Neural progenitor cell (in vitro differentiated cells): ENCODE measurements at places on chromosomes 7 and 10. TPM values are rescaled to one million over a fixed set of nuclear protein-coding genes. Genes with fewer than 3 reads are reported as not detected.

The GHITM gene
- total RNA-seq: 127 and 181 TPM in 2 replicates

The SPDYE5 gene
- not detected in 2 replicates for total RNA-seq

The OPN4 gene
- not detected in 2 replicates for total RNA-seq

The MKX gene
- total RNA-seq: 0.22 TPM in 1 of 2 replicates, not detected in the other

The SPDYE8 gene
- not detected in 2 replicates for total RNA-seq

The EGFR gene
- total RNA-seq: 4.6 and 4.7 TPM in 2 replicates

DNA sequence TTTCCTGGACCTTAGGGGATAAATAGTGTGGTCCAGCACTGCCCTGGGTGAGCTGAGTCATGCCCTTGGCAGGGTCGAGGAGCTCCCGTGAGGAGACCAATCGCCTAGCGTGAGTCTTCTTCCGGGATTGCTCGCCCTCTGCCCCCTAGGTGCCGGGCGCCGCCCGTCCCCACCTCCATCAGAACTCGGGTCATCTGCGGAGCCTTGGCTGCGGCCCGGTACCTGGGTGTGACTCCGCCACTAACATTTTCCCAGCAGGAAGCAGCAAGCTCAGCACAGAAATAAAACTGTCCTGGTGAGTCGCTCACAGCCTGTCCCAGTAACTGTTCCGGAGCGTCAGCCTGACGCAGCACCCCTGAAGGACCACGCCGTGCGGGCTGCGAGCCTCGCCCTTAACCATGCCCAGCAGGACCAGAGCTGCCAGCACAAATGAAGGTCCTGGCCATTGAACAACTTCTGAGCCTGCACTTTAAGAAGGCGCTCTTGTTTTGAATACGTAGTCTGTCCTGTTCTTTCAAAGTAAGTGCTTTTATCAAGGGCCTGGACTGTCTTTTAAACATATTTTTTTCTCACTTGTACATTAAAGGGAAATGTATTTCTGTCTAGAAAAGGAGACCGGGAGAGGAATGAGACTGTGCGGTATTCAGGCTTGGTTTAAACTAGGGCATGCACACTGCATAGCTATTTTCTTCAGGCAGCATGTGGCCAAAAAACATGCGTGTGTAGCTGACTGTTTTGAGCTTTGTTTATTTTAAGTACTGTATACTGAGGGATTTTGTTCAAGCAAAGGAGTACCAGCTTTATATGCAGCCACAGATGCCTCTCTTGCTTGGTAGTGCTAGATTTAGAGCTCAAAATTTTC is 136.7 kb downstream of the HECW1 start:
- no peaks in the 10 kb centered on the region for H3K36me3 ChIP-seq
- H3K27me3 ChIP-seq: no peaks in the 10 kb centered on the region
- peaks cover 6% of the 10 kb centered on the region for H3K4me1 ChIP-seq
- no peak for DNase-seq
- no peak overlapping the region for H3K4me3 ChIP-seq
- H3K27ac ChIP-seq: no peak overlapping the region

DNA sequence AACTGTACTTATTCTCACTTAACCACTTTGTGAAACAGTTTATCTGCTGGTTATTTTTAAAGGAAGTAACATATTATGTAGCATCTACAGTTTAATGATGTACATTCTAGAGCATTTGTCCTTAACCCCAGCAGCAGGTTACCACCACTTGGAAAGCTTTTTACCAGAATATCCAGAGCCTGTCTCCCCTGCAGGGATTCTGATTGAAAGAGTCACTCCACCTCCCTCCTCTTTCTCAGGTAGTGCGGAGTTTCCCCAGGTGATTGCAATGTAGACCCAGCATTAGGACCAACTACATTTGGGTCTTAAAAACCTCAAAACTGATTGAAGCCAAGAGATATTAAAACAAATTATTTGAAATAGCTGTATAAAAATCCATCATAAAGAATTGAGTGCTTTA is 53.1 kb downstream of the NRG3 start:
- no peak for DNase-seq
- H3K4me1 ChIP-seq: peaks cover 15% of the 10 kb centered on the region
- H3K36me3 ChIP-seq: no peaks in the 10 kb centered on the region
- H3K27me3 ChIP-seq: no peaks in the 10 kb centered on the region

- H3K4me1 ChIP-seq: peaks cover 30% of the 10 kb centered on the region
- H3K27me3 ChIP-seq: peaks cover 6% of the 10 kb centered on the region
- DNase-seq: no peak
- H3K4me3 ChIP-seq: no peak overlapping the region
- H3K36me3 ChIP-seq: no peaks in the 10 kb centered on the region
These were observed 4.4 kb downstream of the BAG3 start for GRCh38 chr10:119655566-119656001.

DNA sequence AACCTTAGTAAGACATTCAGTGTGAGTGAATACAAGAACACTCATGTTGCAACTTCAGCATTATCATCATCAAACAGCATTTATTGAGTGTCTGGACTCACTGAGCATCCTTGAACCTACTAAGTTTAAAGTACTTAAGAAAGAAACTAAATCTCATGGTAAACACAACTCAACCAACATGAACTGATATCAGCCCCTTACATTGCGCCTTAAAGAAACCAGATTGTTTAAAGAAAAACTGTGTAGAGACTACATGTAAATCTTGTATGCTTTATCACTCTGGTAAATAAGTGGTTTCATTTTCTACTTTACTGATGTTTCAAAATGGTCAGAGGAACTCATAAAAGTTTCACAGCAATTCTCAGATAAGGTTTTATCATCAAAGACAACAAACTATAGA is 157.5 kb upstream of the FERD3L start:
- H3K4me3 ChIP-seq: no peak overlapping the region
- DNase-seq: no peak
- no peaks in the 10 kb centered on the region for H3K36me3 ChIP-seq
- H3K4me1 ChIP-seq: no peaks in the 10 kb centered on the region

- H3K4me3 ChIP-seq: no peak overlapping the region
- no peak overlapping the region for H3K27ac ChIP-seq
- H3K27me3 ChIP-seq: no peaks in the 10 kb centered on the region
- no peaks in the 10 kb centered on the region for H3K36me3 ChIP-seq
- peak; percentile 56 for DNase-seq
These were observed 276.5 kb downstream of the MAGI2 start for GRCh38 chr7:79176859-79177477.

GRCh38 chr10:71740069-71740653 is 20.6 kb upstream of the C10orf105 start:
- no peak overlapping the region for H3K4me3 ChIP-seq
- no peak for DNase-seq
- peaks cover 10% of the 10 kb centered on the region for H3K4me1 ChIP-seq
- no peak overlapping the region for H3K27ac ChIP-seq

DNA sequence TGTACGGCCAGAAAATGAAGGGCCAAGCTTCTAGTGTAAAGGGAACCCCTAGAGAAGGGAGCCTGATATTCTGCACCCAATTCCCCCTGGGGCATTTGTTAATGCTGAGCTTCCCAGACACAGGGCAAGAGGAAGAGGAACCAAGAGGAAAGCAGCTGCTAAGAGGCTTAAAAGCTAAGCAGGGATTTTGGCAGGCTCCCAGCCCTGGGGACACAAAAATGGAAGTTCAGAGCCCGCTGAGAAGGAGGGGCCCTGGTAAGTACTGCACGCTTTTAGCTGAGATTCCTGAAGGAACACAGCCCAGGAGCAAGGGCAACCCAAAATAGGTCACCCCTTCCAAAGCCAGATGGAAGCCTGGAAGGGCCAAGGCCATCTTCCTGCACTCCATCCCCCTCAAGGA is 387.3 kb upstream of the MGMT start:
- peak; percentile 61 for DNase-seq
- H3K27me3 ChIP-seq: no peaks in the 10 kb centered on the region
- H3K27ac ChIP-seq: no peak overlapping the region
- H3K36me3 ChIP-seq: no peaks in the 10 kb centered on the region
- H3K4me3 ChIP-seq: no peak overlapping the region
- H3K4me1 ChIP-seq: peaks cover 8% of the 10 kb centered on the region

DNA sequence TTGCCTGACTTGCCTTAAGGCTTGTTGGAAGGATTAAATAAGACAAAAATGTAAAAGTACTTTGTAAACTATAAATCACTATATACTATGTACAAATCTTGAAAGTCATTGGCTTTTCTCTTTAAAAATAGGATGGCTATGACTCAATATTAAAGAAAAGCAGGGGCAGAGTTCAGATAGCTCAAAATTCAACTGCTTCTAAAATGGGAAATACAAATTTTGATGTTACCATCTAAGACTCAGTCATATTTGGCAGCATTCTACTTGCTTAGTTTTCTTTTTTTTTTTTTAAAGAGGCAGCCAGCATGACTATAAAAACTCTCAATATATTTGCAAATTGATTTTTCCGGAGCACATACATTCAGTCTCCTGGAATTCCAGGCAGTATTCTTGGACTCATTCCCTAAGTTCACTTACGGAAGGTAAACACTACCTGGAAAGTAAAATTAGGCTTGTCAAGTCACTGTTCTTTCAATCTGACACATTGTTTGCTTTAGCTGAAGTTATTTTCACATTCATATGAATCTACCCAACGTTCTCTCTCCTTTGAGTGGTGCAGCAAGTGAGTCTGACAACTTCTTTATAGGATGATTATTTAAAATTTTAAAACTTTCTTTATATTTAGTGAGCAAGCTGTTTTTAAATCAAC is 133.8 kb upstream of the CCDC6 start:
- H3K27me3 ChIP-seq: no peaks in the 10 kb centered on the region
- H3K4me1 ChIP-seq: no peaks in the 10 kb centered on the region
- no peak overlapping the region for H3K27ac ChIP-seq
- no peak overlapping the region for H3K4me3 ChIP-seq
- no peak for DNase-seq

GRCh38 chr10:1524540-1524939 is 212.8 kb downstream of the ADARB2 start:
- H3K27me3 ChIP-seq: no peaks in the 10 kb centered on the region
- H3K4me1 ChIP-seq: peaks cover 19% of the 10 kb centered on the region
- H3K36me3 ChIP-seq: no peaks in the 10 kb centered on the region
- no peak overlapping the region for H3K4me3 ChIP-seq

DNA sequence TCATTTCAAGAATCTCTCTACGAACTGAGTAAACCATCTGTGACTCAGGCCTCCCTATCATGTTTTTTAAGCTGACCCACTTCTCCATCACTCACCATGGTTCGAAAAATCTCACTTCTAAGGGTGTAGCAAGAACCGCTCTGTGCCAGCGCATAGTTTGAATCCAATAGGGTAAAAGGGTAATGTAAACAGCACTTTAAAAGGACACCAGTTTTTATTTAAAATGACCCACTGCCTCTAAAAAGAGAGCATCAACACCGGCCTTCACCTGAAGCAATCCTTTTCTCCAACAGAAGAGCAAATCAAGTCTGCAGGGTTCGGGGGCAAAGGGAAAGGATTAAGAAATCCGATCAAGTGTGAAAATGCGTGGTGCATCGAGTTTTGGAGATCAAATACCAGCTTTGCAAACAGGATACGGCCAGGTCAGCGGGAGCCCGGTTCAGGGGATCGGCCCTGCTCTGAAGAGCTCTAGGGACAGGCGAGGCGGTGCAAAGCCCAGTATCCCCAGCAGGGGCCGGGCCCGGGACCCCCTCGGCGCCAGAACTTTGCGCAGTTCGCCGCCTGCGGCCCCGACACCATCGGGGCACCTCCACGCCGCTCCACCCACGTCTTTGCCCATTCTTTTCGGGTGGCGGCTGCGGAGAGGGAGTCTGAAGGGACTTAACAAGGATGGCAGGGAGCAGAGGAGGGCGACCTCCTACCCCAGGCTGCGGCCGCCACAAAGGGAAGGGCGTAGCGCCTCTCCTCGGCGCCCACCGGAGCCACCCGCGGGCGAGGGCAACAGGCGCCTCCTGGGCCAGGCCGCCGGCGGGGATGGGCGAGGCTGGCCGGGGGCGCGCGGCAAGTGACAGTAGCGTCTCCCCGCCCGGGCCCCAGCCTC is 842 bp downstream of the NMT2 start:
- H3K36me3 ChIP-seq: no peaks in the 10 kb centered on the region
- H3K27me3 ChIP-seq: peaks cover 14% of the 10 kb centered on the region
- peak overlapping the region; percentile 74 for H3K4me3 ChIP-seq
- peak; percentile 89 for DNase-seq
- peaks cover 18% of the 10 kb centered on the region for H3K4me1 ChIP-seq

GRCh38 chr10:75542906-75543305 is 111.5 kb downstream of the LRMDA start:
- DNase-seq: peak; percentile 47
- H3K4me3 ChIP-seq: no peak overlapping the region
- peak overlapping the region; percentile 95 for H3K27ac ChIP-seq
- no peaks in the 10 kb centered on the region for H3K36me3 ChIP-seq

GRCh38 chr10:16644146-16644545 is 122.5 kb upstream of the C1QL3 start:
- H3K27ac ChIP-seq: no peak overlapping the region
- H3K4me3 ChIP-seq: no peak overlapping the region
- H3K27me3 ChIP-seq: no peaks in the 10 kb centered on the region
- H3K4me1 ChIP-seq: no peaks in the 10 kb centered on the region

- DNase-seq: no peak
- H3K36me3 ChIP-seq: no peaks in the 10 kb centered on the region
- no peaks in the 10 kb centered on the region for H3K4me1 ChIP-seq
- H3K4me3 ChIP-seq: no peak overlapping the region
These were observed 27.6 kb downstream of the ABCC2 start for GRCh38 chr10:99809931-99810615.

DNA sequence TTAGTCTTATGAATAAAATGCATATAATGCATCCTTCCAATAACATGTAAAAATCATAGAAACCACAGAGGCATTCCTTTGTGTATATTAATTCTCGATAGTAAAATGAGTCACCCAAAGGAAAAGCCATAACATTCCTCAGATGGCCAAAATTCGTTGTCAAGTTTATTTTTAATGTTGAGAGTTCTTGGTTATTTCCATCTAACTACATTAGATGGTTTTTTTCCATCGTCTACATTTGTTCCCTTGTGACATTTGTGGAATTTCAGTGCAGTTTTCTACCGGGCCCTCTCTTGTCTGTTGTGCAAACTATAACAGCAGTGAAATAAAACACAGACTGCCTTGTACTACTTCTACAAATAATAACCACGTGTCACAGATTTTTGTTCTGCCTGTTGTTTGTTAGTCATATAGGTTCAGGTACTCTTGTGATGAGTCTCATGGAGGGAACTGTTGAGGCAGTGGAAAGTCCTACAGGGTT is 54.7 kb upstream of the CCAR1 start:
- no peak for DNase-seq
- H3K36me3 ChIP-seq: peaks cover 25% of the 10 kb centered on the region
- H3K27me3 ChIP-seq: no peaks in the 10 kb centered on the region
- no peak overlapping the region for H3K4me3 ChIP-seq
- no peaks in the 10 kb centered on the region for H3K4me1 ChIP-seq
- no peak overlapping the region for H3K27ac ChIP-seq

DNA sequence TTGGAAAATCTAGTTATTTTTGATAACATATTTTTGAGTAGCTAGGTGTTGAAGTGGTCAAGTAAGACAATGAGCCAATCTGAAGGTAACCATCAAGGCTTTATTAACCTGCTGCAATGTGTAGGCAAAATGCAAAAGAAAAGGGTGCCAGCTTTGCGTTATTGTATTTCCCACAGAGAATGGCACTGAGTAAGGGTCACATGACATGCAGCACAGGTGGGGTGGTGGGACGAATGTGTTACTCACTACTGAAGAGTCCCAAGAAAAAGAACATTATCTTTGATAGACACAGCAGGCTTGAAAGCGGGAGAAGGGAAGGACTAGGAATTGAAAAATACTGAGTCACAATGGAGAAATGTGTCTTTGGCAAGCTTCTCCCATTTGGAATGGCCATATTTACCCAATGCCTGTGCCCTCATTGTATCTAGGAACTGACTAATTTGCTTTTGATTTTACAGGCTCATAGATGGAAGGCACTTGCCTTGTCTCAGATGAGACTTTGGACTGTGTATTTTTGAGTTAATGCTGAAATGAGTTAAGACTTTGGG is 898.6 kb upstream of the POT1 start:
- no peak for DNase-seq
- H3K27ac ChIP-seq: no peak overlapping the region
- no peaks in the 10 kb centered on the region for H3K36me3 ChIP-seq
- H3K4me3 ChIP-seq: no peak overlapping the region
